Smooth muscle cell of the brain vasculature (primary cell): ENCODE measurements at places on chromosomes 5 and 9.

DNA sequence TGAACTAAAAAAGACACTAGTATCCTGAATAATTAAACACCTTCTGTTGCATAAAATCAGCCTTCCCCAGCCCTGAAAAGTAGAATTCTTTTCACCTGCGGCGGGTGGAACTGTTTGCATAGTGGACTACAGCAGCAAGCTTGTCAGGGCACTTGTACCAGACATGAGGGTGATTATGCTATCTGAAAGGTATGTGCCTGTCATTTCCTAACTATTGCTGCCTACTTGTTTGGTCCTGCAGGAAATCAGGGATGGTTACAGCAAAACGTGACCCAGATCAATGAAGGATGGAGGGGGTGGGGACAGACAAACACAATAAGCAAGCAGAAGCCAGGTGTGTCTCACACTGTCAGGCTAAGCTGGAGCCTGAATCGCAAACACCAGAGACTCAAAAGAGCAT lies 385.6 kb downstream of the MLLT3 start:
- DNase-seq, result no peak

DNA sequence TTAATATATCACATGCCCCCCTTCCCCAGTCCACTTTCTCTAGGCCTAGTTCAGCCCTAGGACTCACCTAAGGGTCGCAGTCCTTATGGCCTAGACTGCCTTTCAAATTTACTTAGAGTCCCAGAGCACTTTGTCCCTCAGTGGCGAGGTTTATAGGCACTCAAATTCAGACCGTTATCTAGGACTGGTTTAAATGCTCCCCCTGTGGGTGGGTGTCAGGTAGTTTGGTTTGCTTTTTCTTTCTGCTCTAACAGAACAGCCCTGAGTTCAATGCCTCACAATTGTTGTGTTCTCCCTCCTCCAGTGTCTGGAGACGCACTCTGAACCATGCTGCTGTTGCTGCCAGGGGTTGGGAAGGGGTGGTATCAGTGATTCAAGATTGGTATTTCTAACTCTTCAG lies 317.1 kb downstream of the MAT2B start:
- no peak for DNase-seq

- DNase-seq, result no peak
Measured at GRCh38 chr5:176415240-176415951, 943 bp downstream of the CLTB start.

- DNase-seq, result no peak
Measured at GRCh38 chr5:173039188-173039587, 17.0 kb upstream of the CREBRF start.

GRCh38 chr5:135565725-135566421 lies 12.9 kb downstream of the CXCL14 start:
- DNase-seq, result peak; percentile 32

DNA sequence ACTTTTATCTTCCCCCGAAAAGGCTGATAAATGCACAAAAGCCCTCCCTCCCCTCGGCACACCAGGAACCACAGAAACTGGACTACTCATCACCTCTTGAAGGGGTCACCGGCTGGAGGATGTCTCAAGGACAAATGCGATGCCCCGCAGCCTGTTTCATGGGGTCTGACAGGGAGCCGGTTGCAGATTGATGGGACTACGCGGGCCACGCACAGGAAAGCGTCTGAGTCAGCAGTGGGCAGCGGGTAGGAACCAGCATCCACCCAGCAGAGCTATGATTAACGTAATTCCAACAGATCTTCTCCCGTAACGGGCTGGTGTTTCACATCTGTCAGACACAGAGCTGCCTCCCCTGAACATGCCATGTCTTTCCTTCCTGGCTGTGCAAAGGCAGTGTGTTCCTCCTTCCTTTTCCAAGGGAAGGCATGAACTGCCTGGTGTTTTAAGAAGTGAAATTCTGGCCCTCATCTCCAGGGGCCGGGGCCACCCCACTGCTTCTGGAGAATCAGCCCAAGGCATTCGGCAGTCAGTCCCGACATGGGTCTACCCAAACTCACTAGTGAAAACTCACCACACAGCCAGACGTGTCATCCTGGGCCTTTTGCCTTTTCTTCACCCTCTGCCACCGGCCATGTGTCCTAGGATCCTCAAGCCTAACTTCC lies 144.4 kb upstream of the PHYKPL start:
- DNase-seq, result no peak

DNA sequence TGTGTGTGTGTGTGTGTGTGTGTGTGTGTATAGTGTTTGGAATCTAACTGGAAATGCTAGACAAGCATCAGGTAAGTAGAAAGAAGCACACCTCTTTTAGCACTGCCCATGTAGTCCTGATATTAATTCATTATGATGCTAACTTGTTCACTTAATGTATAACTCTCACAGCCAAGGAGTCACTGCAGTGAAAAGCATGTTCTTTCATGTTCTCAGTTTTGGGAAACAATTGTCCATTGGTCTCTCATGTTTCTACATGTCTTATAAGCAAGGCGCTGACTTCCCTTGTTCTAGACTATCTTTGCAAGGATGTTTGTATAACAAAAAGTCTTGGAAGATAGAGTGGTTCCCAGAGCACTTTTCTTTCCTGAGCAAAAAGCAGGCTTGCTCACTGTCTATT lies 148.8 kb upstream of the TNPO1 start:
- DNase-seq, result no peak

DNA sequence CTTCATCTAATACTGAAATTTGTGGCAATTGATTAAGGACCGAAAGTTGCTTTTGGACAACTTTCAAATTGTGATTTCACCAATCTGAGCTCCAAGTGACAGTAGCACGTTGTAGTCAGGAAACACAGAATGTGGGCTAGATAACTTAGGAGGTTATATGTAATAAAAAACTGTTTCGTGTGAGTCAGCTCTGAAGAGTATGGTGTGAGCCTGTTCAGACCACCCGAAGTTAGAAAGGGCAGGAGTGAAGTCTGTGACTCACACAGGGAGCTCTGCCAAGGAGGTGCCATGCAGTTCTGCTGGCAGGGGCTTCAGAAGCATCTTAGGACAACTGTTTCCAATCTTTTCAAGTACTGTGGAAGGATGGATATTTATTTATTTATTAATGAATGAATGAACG lies 16.4 kb upstream of the ZBTB34 start:
- DNase-seq, result peak; percentile 60

DNA sequence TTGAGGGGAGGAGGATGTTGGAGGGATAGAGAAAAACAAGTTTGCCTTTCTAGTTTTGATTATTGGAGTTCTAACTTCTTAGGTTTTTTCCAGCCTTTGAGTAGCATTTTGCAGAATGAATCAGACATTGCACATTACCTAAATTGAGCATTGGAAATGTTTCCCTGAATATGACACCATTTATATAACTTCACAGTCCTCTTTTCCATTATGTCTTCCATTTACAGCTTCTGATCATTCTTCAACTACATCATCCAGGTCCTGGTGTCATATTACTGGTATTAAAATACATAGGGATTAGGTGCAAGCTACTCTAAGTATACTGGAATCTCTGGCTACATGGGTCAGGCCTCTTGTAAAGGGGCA lies 286.1 kb downstream of the ARHGAP26 start:
- DNase-seq, result no peak

DNA sequence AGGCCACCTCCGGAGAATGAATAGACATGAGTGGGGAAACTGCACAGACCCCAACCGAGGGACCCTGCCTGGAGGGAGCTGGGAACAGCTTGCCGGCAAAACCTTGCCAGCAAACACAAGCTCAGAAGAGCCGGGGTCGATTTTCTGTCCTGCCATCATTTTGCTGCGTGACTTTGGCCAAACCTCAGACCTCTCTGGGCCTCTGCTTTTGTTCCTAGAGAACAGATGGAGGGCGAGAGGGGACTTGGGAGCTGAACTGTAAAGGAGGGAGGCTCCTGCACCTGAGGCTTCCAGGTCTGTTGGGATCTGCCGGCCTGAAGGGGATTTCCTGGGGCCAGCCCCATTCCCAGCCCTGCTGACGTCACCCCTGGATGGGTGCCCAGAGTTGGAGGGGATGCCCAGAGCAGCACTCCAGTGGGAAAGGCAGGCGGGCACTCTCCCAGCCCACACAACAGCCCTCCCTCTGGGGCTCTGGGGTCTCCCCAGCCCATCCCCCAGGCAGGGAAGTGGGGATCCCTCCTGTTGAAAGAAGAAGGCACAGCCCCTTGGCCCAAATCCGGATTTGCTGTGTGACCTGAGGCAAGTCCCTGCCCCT lies 40.4 kb upstream of the SYNPO start:
- DNase-seq, result no peak

DNA sequence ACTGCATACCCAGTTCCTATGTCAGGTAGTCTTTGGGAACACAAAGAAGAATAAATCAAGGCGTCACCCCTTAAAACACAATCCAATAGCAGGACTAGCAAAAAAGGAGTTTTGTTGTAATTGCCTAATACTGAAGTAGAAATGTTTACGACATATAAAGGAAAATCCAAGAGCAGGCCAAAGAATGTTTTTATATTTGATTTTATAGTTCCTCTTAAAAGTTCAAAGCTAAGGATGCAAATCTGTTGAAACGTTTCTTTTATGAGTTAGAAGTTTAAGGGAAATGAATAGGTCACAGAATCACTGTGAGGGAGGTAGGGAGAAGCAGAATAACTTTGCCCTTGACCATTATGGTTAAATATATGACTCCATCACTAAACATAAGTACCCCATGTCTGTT lies 136.1 kb downstream of the PAM start:
- DNase-seq, result no peak

DNA sequence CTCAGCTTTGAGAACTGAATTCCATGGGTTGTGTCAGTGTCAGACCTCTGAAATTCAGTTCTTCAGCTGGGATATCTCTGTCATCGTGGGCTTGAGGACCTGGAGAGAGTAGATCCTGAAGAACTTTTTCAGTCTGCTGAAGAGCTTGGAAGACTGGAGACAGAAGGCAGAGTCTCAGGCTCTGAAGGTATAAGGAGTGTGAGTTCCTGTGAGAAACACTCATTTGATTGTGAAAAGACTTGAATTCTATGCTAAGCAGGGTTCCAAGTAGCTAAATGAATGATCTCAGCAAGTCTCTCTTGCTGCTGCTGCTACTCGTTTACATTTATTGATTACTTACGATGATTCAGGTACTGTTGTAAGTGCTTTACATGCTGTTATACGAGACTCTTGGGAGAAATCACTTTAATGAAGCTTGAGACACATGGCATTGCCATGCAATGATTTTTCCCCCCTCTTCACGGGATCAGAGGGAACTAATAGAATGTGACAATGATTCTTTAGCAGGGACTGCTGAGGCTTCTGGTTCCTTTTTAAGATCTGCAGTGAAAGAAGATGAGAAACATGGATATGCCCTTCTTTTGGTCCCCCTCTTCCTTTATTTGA lies 63.8 kb downstream of the PTTG1 start:
- no peak for DNase-seq

DNA sequence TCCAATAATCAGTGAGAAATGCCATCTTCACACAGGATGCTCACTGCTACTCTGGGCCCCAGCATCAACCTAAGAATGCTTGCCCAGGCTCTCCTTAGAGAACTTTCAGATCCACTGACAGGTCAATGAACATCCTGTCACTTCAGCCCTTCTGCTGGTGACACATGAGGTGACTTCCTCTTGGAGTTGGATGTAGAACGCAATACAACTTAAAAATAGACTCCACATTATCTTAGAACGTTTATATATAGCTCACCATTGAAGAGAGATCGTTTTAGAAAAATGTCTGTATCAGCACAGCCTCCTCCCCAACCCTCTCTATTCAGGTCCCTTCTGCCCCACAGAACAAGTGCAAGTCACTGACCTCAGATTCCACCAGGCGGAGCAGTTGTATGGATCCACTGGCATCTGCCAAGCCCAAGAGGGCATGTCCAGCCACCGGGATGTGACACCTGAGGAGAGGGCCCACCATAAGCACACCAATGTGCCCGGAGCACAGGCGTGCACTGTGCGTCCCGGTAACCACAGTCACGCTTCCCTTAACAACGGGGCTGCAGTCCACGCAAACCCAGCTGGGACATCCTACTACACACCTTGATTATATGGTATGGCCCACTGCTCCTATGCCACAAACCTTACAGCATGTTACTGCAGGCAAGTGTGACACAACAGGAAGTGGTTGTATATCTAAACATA lies 2.9 kb downstream of the DPH7 start:
- DNase-seq, result no peak

- no peak for DNase-seq
Measured at GRCh38 chr5:113682497-113683136, 169.1 kb downstream of the YTHDC2 start.

DNA sequence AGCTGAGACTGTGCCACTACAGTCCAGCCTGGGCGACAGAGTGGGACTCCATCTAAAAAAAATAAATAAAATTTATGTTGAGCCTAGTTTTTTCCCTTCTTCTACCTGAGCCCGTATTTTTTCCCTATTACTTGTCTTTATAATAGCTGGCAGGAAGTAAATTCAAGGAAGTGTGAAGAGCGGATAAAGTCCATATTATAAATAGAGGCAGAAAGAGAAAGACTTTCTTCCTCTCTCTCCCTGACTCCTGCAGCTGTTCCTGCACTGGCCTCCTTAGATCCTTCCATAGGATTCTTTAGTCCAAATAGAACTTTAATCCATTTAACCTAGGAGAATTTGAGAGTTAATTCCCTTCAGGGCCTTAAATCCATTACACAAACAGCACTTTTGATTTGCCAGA lies 10.3 kb upstream of the ERBIN start:
- DNase-seq, result no peak

DNA sequence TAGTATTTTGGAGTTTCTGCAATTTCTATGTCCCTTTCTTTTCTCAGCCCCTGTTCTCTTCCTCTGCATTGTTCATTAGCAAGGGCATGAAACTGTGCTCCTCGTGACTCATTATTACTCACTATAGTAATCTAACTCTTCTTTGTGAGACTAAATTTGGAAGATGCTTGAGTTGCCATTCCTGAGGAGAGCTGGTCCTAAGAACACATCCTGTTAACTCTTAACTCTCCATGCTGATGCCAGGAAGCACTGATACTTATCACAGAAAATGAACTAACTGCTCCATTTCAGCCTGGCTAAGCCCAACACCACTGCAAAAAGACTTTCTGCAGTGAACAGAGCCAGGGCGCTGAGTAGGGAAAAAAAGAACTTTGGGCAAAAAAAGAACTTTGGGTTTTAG lies 10.6 kb upstream of the CSNK1A1 start:
- DNase-seq, result peak; percentile 78
